ENCODE measurements at places on chromosomes 16 and 17.

DNA sequence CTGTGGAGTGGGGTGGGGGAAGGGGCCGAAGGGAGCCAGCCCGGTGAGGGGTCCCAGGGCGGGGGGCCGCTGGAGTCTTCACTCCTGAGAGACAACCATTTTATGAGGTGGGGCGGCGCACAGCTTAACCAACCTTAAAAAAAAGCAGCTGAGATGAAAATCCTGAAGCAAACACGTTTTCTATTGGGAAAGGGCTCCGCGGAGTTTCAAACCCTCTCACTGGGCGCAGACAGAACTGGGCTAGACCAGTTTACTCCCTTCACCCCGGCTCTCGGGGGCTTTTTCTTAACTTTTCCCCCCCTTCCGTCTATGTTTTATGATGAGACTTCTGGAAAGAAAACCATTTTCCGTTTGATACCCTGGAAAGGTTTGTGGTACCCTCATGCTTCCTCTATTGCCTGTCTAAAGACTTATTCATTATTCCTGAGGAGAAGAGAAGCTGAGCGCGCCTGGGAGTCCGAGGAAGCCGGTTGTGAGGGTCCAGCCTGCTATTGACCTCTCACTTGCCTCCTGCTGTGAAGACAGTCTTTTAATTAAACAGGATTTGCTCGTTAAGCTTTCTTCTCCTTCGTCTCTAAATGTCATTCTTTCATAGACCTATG is 482 bp upstream of the SSH2 start:
- DNase-seq: no peak

DNA sequence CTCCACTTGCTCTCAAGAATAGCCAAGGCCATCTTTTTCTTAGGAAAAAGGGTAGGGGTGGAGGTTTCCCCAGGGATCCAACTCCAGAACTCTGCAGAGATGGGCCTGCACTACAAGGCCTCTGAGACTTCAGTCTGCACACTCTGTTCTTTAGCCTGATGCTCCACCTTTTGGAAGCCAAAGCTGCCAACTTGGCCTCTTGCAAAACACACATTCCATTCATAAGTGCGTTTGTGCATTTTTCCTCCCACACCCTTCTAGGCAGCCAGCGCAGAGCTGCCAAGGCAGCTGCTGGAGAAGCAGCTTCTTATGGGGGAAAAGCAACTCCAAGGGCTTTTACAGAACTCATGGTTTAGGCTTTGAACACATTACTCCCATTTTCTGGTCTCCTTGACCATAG is 45.3 kb downstream of the REXO5 start:
- no peak for DNase-seq

DNA sequence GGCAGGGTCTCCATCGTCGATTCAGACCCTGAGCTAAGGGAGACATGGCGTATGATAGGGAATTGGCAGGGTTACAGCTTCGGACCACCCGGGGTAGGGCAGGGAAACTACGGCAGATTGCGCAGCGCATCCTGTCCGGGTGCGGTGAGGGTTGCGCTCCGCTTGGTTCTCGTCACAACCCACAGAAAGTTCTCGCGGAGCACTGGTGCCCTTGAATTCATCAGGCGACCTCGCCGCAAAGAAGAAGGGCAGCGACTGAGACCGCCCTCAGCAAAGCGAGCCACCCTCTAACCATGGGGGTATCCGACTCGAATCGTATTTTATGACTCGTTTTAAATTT is 1.2 kb downstream of the HS3ST3B1 start:
- peak; percentile 63 for DNase-seq

GRCh38 chr17:3754458-3755334 is 31.0 kb downstream of the HASPIN start:
- DNase-seq: peak; percentile 86

GRCh38 chr17:45942284-45942683 is 47.9 kb downstream of the MAPT start:
- DNase-seq: no peak

- no peak for DNase-seq
Measured at GRCh38 chr17:13827118-13827517, 225.4 kb upstream of the HS3ST3A1 start.

DNA sequence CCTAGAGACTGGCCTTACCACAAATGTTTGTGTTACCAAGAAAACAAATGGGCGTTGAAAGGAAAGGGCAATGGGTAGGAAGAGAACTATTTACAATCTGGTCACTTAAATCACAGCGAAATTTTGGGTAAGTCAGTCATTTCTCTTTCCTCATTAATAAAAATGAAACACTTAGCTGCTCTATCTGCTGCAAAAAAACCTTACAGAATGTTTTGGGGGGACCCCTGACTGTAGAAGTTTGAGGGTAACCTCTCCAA is 742 bp upstream of the NUTF2 start:
- DNase-seq: no peak

- no peak for DNase-seq
Measured at GRCh38 chr16:50096791-50097190, 31.0 kb downstream of the HEATR3 start.
